ENCODE measurements at places on chromosomes 6 and 20.

DNA sequence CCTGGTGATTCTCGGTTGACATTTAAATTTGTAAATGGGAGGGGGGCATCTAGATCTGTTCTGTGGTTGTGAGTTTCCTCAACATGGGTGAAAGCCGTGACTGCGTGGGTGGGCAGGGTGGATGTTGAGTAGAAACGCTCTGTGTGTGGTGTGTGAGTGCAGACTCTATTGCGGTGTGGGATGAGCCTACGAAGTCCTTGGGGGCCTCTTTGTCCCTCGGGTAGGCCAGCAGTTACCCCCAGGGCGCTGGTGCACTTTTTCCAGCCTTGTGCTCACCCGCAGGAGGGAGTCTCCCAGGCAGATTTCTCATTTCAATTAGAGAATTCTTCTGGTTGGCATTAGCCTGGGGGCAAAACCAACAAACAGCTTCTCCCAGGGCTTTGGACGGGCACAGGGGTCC is 10.6 kb downstream of the TOX2 start:
- no peak for DNase-seq

- DNase-seq: no peak
Measured at GRCh38 chr6:133778414-133779130, 110.3 kb upstream of the TCF21 start.

- no peak for DNase-seq
Measured at GRCh38 chr6:149939909-149940671, 1.7 kb upstream of the ULBP2 start.

DNA sequence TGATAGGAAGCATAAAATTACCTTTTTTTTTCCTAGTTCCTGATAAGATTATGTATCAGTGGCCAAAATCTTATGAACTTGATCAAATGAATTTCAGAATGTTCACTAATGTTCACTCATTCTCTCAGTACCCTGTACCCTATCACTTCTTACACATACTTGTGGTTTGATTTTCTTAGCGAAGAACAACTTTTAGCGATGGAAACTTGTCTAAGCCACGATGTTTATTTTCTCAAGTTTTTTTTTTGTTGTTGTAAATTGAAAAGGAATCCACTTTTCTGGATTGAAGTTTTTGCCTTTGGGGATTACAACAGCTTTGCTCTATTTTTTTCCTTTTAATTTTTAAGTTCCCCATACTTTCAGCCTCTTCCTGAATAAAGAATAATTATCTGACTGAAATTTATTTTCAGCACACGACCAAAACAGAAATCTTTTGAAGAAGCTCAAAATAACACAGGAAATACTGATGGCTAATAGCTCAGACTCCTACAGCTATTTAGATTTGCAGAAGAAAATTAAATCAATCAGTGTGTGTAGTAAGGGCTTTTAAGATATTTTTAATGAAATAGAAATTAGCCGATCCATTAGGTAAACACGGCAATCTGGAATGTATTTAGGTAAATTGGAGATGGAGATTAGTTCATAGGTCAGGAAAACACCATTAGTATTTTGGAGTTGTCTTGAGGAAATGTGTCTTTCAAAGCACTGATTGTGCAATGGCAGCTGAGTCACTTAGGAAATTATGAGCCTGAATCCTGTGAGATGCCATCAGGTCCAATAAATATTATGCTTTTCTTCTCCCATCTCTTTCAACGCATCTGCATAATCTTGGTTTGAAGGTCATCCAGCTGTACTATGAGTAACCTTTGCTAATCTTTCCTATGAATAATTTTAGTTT is 217.5 kb downstream of the GJA1 start:
- DNase-seq: no peak

GRCh38 chr6:42295677-42296076 is 78.0 kb upstream of the MRPS10 start:
- DNase-seq: no peak

- no peak for DNase-seq
Measured at GRCh38 chr20:47125758-47126591, 230.5 kb downstream of the ZMYND8 start.

DNA sequence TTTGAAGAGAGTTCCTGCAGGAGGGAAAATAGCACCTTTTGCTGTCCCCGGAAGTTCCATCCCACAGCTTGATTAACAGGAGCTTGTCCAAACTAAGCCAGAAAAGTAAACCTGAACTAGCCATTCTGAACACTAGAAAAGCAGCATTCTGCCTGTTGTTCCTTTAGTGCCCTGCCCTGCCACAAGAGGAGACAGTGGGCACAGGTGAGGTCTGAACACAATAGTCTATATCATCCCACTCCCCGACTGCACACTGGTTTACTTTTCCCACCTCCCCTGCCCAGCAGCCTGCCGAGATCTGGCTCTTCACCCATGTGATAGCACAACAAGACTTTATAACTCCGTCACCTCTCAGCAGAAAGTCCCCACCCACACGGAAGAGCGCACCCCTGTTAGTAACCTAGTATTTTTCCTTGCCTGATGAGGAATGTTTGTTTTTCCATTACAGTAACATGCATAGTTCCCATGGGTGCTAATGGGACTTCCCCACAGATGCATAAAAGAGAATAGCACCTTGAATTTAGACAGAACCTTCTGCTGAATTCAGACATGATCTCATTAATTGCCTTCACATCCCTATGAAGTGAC is 59.7 kb downstream of the TFAP2A start:
- no peak for DNase-seq

GRCh38 chr6:104604685-104605084 is 255.0 kb downstream of the HACE1 start:
- DNase-seq: no peak

- no peak for DNase-seq
Measured at GRCh38 chr6:139386404-139386803, 12.0 kb upstream of the CITED2 start.

DNA sequence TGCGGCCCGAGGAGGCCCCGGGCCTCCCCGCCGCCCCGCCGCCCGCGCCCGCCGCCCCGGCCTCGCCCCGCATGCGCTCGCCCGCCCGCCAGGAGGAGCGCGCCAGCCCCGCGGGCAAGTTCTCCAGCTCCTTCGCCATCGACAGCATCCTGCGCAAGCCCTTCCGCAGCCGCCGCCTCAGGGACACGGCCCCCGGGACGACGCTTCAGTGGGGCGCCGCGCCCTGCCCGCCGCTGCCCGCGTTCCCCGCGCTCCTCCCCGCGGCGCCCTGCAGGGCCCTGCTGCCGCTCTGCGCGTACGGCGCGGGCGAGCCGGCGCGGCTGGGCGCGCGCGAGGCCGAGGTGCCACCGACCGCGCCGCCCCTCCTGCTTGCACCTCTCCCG is 1.5 kb downstream of the FOXQ1 start:
- no peak for DNase-seq

GRCh38 chr6:125104425-125104824 is 49.1 kb upstream of the TPD52L1 start:
- no peak for DNase-seq

DNA sequence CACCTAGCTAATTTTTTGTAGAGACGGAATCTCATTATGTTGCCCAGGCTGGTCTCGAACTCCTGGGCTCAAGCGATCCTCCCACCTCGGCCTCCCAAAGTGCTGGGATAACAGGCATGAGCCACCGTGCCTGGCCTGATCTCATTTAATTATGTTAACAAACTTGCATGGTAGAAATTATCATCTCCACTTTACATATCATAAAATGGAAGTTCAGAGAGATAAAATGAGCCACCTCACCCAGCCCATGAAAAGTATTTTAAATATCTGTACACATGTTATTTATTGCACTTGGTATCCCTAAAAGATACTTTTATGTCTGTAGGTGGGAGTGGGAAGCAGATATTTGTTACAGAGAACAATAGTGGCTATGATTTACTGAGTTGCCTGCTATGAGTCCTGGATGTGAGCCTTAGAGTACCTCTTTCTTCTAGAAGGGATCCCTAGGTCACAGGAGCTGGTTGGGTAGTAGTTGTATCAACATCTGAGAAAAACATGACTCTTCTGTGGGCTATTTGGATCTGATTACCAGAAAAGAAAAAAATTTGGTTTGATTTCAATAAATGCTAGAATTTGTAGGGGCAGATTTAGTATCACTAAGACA is 52.4 kb upstream of the EIF2S2 start:
- DNase-seq: no peak

- no peak for DNase-seq
Measured at GRCh38 chr20:50794181-50794845, 548 bp upstream of the BCAS4 start.

DNA sequence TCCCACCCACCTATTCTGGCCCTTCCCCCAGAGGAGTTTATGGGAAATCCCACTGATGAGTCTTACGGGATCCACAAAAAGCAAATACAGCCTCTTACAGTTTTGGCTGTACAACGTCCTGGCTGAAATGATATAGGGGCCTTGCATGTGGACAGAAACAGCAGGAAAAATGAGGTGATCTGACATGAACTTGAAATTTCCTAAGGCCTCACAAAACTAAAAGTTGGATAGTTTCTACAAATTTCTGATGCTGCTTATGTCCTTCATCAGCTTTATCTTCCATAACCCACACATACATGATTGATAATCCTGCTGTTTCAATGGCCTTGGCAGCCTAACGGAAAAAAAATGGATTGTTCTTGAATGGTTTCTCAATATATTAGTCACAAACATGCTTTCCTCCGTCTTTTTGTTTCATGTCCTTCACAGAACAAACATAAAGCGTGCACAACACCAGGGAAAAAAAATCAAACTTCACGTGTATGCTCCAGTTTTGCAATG is 118.8 kb downstream of the BMP5 start:
- DNase-seq: no peak

- DNase-seq: no peak
Measured at GRCh38 chr6:116290799-116291198, 11.1 kb upstream of the TSPYL1 start.

DNA sequence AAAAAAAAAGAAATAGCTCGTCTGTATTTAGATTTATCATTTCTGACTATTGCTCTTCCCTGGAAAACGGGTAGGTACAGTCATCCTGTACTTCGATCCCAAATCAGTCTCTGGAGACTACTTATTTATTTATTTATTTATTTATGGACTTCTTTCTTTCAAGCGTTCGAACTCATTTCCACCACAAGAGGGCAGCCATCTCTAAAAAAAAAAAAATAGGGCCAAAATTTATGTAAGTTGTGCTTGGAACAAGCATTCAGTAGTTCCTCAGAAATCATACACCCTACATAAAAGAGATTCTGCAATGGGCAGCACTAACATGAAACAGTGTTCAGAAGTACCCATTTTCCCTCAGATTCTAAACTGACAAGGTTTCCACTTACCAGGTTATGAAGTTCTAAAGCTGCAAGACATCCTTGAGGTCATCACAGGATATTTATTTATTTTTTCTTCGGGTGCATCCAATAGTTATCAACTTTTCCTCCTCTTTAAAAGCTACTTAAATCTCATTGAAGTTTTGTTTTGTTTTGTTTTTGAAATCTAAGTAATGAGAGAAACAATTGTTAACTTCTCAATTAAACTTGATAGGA is 1.9 kb upstream of the BMP2 start:
- DNase-seq: no peak

- DNase-seq: no peak
Measured at GRCh38 chr6:1735239-1735803, 125.6 kb downstream of the FOXC1 start.

All from C1 segment of cervical spinal cord (tissue), 14 donors.